NCI-H524 treated with DMSO at 0.1 percent for 48 hours (cell line): ENCODE measurements at places on chromosomes 6 and 20.
A peak's percentile ranks its signal among the peaks of the same experiment; 100 is the strongest.

GRCh38 chr20:57131077-57131476, 135.4 kb downstream of the BMP7 start:
- DNase-seq = no peak

DNA sequence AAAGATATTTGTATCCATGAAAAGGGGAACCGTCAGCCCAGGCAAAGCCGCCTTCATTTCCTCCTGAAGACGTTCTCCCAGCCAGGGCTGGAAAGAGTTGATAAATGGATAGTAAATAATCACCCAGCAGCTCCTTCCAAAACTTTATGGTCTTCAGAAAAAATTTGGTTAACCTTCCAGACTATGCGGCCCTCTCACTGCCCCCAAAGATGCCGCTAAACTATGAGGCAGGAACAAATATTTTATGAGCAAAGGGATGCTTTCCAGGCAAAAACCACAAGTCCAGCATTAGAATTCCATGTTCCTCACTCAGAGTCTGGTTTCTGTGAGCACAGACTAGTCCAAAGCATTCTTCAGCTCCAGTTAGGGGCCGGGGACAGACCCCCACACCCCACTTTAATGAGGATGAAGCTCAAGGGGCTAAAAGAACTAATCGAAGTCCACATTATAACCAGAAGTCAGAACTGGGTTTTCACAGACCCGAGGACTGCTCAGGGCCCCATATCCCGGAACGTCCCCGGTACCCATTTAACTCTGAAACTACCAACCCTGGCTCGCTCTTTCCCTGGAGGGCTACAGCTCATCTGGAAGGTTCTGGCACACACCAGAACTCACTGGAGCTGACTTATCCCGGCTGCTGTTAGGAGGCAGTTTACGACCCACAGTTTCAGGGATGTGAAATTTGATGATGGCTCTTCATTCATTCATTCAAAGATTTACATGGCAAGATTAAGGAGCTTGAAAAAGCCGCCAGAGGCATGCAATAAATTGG, 29.4 kb downstream of the BMP7 start:
- no peak for DNase-seq

DNA sequence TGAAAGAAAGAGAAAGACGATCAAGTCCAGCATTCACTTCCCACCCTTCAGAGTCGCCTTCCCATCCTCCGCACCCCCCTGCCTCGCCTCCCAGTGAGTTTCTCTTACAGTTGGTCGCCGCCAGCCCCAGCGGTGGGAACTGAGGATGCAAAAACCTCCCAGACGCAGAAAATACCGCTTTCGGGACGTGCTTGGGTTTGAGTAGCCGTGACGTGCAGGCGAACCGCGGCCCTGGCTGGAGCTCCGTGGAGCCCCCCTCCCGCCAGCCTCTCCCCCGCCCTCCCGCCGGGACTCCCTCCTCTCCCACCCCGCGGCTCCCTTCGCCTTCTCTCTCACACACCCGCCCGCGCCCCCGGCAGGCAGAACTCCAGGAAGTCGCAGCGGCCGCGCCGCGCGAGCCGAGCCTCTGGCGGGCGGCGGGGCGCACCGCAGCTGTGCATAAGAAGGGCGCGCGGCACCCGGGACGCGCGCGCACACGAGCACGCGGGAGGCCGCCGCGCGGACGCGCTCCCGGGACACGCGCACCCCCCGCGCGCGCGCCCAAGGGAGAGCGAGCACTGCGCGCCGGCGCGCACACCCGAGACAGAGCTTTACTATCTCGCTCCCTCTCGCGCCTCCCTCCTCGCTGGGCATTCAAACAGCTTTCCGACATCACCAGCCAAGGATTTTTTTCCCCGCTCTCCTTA, at the start of gene ADGRB3:
ADGRB3 (plus strand) TSS at position 557 of the 686 bp plus-strand sequence. CDS start 3,394 bp downstream, outside the sequence.
- peak; percentile 67 for DNase-seq

DNA sequence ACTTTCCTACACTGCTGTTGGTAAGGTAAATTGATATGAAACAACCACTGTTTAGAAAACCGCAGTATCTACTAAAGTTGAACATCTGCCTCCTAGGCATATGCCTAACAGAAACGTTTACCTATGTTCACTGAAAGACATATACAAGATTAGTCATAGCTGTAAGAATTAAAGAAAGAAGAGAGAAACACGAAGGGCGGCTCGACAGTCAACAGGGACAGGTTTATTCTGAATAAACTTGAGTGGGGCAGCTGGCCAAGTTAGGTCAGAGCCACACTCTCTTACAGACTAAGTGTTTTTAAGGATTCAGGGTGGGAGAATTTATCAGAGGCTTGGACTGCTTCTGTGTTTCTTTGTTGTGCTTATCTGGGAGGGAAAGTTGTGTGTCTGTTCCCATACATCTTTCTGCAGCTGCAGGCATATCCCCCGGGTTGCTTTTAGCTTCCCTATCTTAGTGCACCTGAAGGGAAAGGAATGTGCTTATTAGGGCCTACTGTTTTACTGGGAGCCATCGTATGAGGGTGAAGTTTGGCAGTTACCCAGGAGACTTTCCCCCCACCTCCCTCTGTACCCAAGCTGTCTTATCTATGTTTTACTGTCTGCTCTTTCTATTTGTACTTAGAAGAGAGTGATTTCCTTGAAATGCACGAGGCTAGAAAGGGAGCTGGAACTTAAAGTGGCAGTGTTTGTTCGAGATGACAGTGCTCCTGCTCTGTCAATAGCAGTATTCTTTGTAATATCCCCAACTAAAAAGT, 20.4 kb downstream of the PROCR start:
- no peak for DNase-seq

DNA sequence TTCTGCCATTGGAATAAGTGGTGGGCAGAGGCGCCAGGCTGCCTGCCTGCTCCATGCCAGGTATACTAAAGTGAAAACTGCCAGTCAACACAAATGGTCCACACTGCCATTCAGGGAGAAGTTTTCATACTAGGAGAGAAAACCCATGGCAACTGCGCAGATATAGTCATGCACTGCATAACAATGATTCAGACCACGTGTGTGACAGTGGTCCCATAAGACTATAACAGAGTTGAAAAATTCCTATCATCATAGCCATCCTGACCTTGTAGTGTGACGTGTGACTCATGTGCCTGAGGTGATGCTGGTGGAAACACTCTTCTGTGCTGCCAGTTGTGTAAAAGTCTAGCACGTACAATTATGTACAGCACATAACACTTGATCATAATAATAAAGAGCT, 25.1 kb downstream of the ZC3H12D start:
- DNase-seq = no peak

DNA sequence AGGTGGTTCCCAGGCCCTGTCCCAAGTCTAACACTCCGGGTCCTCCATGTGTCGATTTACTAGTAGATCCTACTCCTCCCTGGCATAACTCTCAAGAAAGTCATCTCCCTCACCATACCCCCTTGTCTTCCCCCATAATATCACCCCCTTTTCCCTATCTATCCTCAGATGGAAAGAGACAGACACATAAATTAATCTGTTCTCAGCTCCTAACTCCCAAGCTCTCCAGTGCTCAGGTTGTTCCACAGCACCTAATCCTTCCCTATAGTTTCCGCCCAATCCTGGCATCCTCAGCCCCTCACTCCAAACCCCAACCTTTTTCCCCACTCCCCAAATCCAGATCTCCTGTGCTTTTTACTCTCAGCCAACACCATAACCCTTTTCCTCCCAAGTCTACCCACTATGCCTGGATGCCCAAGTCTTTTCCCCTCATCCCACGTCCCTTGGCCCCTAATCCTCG, 808 bp downstream of the ILRUN start:
- DNase-seq = no peak

- no peak for DNase-seq
These were observed 541.2 kb upstream of the JARID2 start for GRCh38 chr6:14704383-14705271.

GRCh38 chr6:44630125-44631028, 242.9 kb downstream of the CDC5L start:
- DNase-seq = no peak

GRCh38 chr6:145258122-145258521, 477.2 kb downstream of the EPM2A start:
- no peak for DNase-seq

DNA sequence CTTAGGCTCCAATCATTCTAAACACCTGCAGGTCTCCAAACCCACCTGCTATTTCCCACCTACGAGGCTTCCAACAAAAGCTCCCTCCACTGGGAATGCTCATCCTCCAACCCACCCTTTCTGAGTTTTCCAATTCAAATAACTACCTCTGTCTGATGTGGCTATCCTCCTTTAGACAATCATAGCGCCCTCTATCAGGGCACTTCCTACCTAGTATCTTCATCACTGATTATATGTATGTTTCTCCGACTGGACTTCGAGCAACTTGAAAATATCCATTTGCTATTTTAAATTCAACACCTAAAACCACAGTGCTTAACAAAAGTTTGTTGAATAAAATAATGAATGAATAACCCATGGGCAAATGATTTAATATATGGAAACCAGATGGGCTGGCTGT, 41.3 kb downstream of the MTFR2 start:
- no peak for DNase-seq

- DNase-seq = no peak
These were observed 2.8 kb upstream of the NUP153 start for GRCh38 chr6:17709476-17709875.

GRCh38 chr6:158894193-158894592, 75.0 kb upstream of the EZR start:
- no peak for DNase-seq

GRCh38 chr6:30399390-30400058, 54.6 kb downstream of the RPP21 start:
- DNase-seq = no peak

- DNase-seq = no peak
These were observed 44.9 kb upstream of the TLDC2 start for GRCh38 chr20:36830791-36831691.

GRCh38 chr6:7668936-7669335, 57.0 kb upstream of the BMP6 start:
- no peak for DNase-seq

DNA sequence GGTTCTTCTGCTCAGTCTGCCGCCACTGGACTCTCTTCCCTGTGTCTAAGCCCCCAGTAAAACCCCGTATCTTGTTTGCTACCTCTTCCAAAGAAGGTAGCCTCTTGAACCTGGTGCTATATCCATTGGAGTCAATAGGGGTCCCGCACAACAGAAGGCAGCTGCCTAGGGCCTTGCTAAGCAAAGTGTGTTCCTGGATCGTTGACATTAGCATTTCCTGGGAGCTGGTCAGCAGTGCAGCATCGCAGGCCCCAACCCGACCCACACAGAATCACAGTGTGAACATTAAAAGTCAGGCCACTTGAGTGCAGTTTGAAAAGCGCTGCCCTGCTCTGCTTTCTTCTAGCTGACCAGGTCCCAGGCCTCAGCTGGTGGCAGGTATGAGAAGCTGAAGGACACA, 2.9 kb downstream of the ADA start:
- DNase-seq = no peak
